ENCODE measurements at places on chromosomes 2 and 18.

DNA sequence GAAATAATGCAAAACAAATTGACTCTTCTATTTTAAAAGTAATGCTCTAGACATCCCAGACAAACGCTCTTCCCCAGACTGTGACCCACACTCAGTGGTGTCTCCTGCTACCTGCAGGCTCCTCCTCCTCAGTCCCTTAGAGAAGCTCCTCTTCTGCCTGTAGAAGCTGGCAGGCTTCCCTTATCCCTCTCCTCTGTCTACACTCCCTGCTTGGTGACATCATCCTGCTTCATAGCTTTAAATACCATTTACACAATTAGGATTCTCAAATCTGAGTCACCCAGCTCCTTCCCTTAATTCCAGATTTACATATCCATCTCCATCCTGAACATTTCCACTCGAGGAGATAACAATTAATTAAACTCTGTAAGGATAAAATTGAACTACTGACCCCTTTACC is 167.9 kb downstream of the FBXO15 start:
- no peak for DNase-seq

- no peak for DNase-seq
These were observed 38.9 kb downstream of the CCNT2 start for GRCh38 chr2:134957477-134957876.

GRCh38 chr18:28366676-28367075 is 189.7 kb upstream of the CDH2 start:
- DNase-seq = no peak

- no peak for DNase-seq
These were observed 19.8 kb downstream of the RAB27B start for GRCh38 chr18:54848121-54848520.

DNA sequence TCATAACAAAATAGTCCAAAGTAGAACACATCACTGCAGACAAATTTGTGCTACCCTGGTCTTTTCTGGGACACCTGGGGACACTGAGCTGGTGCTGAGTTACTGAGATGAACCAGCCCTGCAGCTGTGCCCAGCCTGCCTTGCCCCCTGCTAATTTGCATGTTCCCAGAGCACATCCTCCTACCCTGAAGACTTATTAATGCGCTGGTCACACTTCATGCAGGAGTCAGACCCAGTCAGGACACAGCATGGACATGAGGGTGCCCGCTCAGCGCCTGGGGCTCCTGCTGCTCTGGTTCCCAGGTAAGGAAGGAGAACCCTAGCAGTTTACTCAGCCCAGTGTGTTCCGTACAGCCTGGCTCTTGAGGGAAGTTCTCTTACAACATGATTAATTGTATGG is 1518.3 kb downstream of the RPIA start:
- DNase-seq = no peak

GRCh38 chr2:54456612-54457322 is 640 bp downstream of the SPTBN1 start:
- peak; percentile 66 for DNase-seq

- DNase-seq = no peak
These were observed 32.5 kb downstream of the NPAS2 start for GRCh38 chr2:100852447-100852846.

- no peak for DNase-seq
These were observed 120.0 kb upstream of the TTN start for GRCh38 chr2:178927173-178927572.

GRCh38 chr18:11506856-11507255 is 102.5 kb upstream of the SLC35G4 start:
- DNase-seq = no peak

DNA sequence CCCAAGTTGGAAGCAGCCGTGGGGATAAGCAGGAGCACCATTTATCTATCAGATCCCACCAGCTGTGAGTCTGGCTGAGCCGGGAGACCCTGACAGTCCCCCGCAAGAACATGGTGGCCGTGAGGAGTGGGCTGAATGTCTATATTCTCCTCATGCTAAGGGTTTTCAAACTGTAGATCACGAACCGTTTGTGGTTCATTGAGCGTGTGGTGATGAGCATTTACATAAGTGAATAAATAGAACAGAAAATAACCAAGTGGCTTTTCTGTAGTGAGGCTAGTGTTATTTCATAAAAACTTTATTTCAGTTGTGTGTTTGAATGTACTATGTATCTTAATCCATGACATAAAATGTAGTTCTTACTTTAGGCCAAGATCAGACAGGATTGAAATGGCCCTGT is 190.2 kb upstream of the APCDD1 start:
- DNase-seq = no peak

DNA sequence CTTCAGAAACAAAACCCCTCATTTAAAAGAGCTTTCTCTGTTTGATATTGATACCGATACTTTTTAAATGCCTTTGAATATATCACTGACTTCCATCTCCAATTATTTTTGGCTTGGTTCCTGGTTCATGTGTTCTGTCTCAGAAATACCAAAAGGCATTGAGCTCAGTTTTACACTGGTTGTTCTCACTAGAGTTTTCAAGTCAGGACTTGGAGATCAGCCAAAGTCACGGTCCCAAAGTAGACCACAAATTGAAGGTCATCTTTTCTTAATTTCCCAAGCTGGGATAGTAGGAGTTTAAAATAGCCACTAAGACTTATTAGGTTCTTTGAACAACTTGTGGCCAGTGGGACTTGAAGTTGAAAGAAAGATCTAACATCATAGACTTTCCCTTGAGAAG is 24.2 kb downstream of the DHRS9 start:
- no peak for DNase-seq

DNA sequence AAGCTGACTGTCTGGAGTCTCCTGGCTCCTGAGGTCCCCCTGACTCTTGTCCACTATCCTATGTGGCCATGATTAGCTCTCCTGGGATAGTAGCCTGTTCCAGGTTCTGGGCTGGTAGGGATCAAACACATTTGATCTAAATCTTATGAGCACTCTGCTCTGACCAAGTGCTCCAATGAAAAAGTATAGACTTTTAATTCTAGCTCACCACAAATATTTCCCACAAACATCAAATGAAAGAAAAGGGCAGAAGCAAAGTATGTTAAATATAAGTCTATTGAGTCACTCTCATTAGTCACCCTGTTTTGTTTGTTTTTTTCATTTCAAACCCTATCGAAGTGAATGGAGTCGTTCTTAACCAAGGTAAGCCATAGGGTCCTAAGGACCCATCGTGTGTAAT is 39.7 kb upstream of the NEDD4L start:
- no peak for DNase-seq

GRCh38 chr18:59971871-59972428 is 72.2 kb downstream of the PMAIP1 start:
- no peak for DNase-seq

GRCh38 chr2:144495227-144496091 is 24.5 kb downstream of the ZEB2 start:
- no peak for DNase-seq

DNA sequence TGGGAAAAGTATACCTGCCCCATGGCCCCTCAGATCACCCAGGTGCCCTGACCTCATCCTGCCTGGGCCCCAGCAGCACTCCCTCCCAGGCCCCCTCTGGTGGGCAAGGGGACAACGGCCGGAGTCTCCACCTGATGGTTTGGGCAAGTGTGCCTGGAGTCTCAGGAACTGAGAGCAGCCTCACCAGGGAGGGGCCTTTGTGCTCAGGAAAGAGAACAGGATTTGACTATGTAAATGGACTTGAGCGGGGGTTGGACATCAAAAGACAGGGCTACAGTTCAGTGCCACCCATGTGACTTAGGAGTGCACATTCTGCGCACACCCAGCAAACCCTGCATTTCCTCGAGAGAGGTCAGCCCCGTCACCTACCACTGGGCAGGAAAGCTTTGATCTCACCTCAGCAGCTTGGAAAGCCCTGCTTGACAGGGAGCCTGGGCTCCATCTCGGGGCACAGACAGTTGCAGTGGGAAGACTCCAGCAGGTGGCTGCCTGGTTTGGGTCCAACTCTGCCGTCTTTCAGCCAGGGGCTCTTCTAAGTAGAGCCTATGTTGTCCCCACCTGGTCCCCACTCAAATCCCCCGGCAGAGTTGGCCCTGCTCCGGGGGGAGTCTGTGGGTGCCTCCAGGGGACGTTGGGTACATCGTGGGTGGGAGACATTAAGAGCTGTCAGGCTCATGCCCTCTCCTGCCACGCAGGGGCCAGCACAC is 3.3 kb downstream of the INPP5D start:
- no peak for DNase-seq

DNA sequence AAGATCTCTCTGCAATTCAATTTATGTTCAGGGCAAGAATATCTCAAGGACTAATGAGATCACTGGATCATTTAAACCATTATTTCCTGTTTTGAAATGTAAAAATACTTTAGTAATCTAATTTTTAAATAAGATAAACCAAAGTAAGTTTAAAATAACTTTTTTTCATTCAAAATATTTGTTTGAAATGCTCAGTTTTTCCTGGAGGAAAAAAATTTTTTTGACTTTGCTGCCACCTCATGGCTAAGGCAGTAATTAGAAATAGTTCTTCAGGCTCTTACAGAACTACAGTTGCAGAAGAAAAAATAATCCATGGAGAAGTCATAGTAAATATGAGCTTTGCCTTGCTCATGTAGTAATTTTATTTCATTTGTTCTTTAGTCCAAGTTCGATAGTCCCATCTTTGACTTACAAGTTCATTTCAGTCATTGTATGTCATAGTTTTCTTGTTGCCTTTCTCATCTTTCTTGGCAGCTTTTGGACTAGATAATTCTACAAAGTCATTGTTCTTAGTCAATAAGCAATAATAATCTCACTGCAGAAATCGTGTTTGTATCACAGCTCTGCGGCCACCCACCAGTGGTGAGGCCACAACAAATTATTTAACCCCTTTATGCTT is 127.4 kb downstream of the DPP4 start:
- DNase-seq = no peak

GRCh38 chr2:15315411-15315810 is 245.7 kb downstream of the NBAS start:
- DNase-seq = no peak

- DNase-seq = no peak
These were observed 1.4 kb downstream of the SMC6 start for GRCh38 chr2:17752246-17752645.

DNA sequence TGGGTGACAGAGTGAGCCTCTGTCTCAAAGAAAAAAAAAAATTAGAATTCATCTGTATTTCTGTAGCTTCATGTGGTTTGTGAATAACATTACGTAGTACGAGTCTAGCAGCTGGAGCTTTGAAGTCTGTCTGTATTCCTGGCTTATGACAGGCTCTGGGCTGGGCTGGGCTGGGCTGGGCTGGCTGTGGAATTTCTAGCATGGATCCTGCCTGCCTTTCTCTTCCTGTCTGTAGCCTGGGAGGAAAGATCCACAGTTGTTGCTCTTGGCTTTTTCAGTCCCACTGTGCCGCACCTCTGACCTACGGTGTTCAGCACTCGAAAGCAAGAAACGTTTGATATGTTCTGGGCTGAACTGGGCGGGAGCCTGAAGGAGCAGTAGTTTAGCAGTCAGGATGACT is 55.4 kb downstream of the BOLA3 start:
- DNase-seq = peak; percentile 33

- DNase-seq = no peak
These were observed 65.9 kb upstream of the HPCAL1 start for GRCh38 chr2:10236571-10237391.

DNA sequence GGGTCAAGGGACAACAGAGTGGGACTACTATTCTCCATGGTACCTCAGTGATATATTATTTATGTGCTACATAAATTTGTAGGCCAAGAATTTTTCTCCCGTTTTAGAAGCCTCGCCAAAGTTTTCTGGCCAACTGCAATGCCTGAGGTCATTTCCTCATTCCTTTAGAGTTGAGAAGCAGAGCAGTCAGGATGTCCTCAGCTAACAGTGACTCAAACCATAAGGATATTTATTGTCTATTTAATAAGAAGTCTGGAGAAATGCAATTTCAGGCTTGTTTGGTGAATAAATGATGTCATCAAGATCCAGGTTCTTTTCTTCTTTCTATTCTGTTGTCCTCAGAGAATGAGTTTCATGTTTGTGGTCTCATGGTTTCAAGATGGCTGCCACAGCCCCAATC is 91.0 kb downstream of the ADCYAP1 start:
- no peak for DNase-seq

- DNase-seq = no peak
These were observed 24.8 kb upstream of the RPE start for GRCh38 chr2:209977386-209978239.

- no peak for DNase-seq
These were observed 234.3 kb upstream of the CYRIA start for GRCh38 chr2:16899958-16900357.

DNA sequence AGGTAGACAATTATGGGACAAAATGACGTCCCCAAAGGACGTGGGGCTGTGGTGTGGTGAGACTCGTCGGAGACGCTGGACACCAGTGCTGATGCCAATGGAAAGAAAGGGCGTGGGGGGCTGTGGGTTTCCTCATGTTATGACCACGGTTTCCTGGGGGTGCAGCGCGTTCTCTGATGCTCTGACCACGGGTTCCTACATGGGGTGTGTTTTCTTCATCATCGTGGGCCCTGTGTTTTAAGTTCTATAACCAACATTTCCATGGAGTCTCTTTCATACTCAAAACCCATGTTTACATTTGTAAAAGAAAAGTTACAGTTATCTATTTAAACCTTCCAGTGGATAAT is 141.6 kb downstream of the RTP5 start:
- no peak for DNase-seq

DNA sequence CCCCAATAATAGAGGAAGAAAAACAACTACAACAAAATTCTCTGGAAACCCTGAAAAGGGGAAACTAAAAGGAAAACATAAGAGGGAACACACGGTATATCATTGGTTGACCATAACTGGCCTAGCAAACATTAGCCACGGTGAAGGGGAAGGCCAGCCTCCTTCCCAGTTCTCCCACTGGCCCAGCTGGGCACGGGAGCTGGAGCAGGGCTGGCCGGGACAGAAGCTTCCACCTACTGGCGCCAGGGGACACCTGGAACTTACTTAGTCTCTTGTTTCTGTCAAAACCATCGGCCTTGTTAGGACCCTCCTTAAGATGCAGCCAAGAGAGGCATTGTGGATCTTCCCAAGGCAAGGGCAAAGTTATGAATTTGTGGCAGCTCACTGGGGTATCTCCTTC is 56.1 kb upstream of the DLGAP1 start:
- no peak for DNase-seq

DNA sequence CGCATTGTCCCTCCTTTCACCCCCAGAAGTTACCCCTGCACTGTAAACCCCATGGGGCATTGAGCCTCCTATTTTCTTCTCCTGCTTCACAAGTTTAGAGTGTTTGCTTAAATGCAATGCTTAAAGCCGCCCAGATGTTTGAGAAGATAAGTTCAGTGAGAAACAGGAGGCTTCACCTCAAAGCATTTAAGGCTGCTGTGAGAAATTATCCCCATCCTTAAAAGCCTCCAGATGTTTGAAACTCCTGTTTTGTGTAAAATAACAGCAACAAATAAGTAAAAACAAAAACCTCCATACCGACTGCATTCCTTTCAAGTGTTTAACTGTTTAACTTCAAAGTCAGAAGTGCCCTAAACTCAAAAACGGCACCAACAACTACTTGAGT is 81.8 kb downstream of the RTP5 start:
- no peak for DNase-seq

GRCh38 chr2:219967247-219968245 is 340.1 kb downstream of the SLC4A3 start:
- DNase-seq = no peak
